Esophagus muscularis mucosa (tissue), 4 donors: ENCODE measurements at places on chromosomes 4 and X. TPM values are rescaled to one million over a fixed set of nuclear protein-coding genes. Genes with fewer than 3 reads are reported as not detected.

Gene AFF1
- total RNA-seq: 80.2 TPM

Gene RS1
- total RNA-seq: not detected

Gene CXXC4
- total RNA-seq: 3.1 TPM

DNA sequence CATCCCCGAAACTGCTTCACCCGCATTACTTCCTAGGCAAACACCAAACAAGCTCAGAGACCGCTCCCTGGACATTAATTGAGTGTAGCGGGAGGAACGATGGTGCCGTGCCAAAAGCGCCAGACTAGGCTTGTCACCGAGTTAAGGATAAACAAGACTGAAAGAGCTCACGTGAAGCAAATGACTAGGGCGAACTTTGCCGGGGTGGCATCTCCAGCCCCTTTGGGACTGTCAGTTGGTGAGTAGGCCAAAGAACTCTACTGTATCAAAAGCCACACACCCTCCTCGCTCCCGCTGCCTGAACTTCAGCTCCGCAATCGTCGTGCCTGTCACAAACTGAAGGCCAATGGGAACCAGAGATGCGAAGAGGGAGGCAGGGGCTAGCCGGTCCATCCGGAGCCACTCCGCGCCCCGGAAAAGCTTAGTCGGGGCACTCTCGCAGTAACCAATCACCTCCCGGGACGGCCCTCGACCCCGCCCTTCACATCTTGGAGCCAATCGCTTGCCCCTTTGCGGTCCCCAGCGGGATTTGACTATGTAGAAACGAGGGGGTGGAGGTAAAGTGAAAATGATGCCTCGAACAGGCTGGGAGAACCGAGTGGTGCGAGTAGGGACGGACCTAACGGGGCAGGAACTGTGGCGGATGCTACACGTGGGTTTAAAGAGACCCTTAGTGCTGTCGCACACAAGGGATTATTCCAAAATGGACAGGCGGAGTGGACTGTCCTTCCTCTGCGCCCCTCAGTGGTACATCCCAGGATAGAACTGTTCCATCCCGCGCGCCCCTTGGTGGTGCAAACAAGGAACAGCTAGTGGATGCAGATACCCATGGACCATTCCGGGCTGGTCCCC is 37.0 kb upstream of the FAM156A start:
- peaks cover 18% of the 10 kb centered on the region for H3K4me1 ChIP-seq
- peaks cover 1% of the 10 kb centered on the region for H3K27me3 ChIP-seq
- H3K4me3 ChIP-seq: peak overlapping the region; percentile 60

DNA sequence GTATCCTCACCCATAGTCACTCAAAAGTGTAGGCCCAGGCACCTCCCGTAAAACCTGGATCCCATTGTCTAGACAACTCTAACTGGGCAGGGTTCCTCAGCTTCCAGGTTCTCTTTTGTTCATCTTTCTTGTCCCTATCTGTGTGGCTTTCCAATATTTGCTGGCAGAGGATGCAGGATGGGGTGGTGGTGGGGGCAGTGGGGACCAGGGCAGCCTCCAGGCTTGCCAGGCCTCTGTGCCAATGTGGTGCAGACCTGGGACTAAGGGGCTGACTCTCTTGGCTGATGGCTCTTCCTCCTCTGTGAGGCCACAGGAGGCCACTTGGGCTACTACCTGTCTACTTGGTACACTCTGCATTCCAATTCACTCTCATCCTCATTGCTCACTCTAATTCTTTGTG is 76.4 kb downstream of the NBDY start:
- no peaks in the 10 kb centered on the region for H3K36me3 ChIP-seq
- peaks cover 14% of the 10 kb centered on the region for H3K4me1 ChIP-seq
- H3K27ac ChIP-seq: no peak overlapping the region
- DNase-seq: no peak
- no peak overlapping the region for H3K4me3 ChIP-seq

Gene PPP4R3C
- not detected for total RNA-seq

DNA sequence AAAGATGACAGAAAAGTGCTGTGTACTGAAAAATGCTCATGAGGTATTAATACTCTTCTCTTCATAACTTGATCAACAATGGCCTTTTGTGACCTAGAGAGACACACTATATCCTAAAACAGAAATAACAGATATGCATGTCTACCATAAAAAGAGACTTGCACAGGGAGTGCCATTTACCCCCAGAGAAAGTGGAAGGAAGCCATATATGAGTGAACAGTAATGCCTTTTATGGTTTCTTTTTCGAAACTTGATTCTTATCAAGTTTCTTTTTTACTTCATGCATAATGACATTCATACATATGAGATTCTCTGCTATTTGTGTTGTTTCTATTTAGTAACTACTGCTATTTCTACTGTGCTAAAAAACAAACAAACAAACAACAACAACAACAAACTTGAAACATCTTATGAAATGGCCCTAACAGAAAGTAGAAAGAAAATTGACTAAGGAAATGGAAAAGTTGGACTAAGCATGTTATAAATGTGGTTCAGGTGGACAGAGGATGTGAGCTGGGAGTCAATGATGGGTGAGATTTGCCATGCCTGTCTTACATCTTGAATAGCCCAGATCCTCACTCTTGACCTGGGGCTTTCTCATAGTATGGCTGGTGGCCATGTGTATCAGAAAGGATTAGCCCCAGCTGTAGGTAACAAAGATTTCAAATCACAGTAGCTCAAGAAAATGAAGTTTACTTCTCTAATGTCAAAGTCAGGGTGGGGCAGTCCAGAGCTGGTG is 43.8 kb downstream of the GEMIN8 start:
- H3K27ac ChIP-seq: no peak overlapping the region
- H3K4me1 ChIP-seq: no peaks in the 10 kb centered on the region
- no peaks in the 10 kb centered on the region for H3K36me3 ChIP-seq

DNA sequence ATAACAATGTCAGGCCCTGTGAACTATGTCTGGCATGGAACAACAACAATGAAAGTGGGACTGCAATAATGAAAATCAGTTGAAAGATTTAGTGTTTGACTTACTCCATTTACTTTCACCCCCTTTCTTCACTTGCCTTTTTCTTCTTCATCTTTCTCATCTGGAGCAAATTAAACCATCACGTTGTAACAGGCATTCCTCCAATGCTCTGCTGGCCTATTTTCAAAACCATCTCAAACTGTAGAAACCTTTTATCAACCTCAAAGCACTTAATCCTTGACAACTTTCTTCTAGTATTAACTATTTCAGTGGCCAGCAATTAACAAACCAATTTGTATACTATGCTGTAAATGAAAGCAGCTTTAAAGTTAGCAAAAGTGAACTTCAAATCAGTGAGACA is 8.3 kb downstream of the KLHL13 start:
- no peaks in the 10 kb centered on the region for H3K27me3 ChIP-seq
- no peak for DNase-seq
- no peaks in the 10 kb centered on the region for H3K36me3 ChIP-seq
- no peak overlapping the region for H3K27ac ChIP-seq

Gene ITGB1BP2
- 35.7 TPM for total RNA-seq

- H3K36me3 ChIP-seq: no peaks in the 10 kb centered on the region
- H3K4me3 ChIP-seq: no peak overlapping the region
- no peak overlapping the region for H3K27ac ChIP-seq
- no peaks in the 10 kb centered on the region for H3K4me1 ChIP-seq
- no peaks in the 10 kb centered on the region for H3K27me3 ChIP-seq
Measured at GRCh38 chr4:86107112-86107511, 252.7 kb downstream of the MAPK10 start.

DNA sequence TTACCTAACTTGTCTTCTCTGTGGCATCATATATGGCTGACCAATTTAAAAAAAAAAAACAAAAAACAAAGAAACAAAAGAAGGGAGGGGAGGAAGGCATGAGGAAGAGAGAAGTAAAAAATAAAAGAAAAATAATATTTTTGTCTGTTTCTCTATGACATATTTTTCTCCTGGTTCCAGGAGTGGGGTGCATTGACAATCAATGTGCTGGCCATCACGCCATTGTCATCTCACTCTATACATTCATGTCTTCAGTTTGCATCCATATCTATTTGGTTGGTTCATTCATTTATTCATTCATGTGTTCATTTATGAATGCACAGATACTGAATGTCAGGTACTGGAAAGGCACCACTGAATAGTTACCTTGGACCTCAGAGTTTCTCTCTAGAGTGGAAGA is 183.4 kb downstream of the DCHS2 start:
- no peaks in the 10 kb centered on the region for H3K4me1 ChIP-seq
- no peaks in the 10 kb centered on the region for H3K27me3 ChIP-seq
- no peak for DNase-seq
- H3K4me3 ChIP-seq: no peak overlapping the region
- no peak overlapping the region for H3K27ac ChIP-seq

Gene LNX1
- 14.7 TPM for total RNA-seq

DNA sequence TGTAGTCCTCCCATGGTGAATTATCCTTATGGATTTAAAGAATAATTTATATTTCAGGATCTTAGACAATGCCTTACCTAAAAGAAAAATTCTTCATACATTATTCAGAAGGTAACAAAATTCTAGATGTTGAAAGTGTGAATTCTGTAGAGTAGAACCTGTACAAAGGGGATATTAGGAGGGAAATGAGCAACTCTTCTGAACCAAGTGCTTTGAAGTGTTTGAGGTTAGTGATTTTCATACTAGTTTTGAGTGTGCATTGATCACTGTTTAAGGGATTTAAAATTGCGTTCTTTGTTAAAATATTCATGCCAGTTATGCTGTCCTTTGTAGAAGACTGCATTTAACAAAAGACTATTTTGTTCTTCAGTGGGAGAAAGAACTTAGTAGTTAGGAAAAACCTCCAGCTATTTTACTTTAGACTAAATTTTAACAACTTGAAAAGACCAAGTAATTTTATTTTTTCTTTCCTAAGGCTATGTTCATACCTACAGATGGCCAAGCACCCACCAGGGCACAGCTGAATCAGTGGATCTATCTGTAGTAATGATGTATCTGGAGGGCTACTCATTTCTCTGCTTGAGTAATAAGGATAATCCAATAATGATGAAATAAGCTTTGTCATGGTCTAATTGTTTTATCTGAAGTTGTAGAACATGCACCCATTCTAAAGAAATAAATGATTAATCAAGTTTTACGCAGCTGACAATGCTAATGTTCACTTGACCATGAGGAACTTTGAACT is 134.3 kb upstream of the RPS6KA6 start:
- no peaks in the 10 kb centered on the region for H3K4me1 ChIP-seq
- H3K27me3 ChIP-seq: no peaks in the 10 kb centered on the region
- DNase-seq: no peak
- H3K27ac ChIP-seq: no peak overlapping the region
- no peak overlapping the region for H3K4me3 ChIP-seq

DNA sequence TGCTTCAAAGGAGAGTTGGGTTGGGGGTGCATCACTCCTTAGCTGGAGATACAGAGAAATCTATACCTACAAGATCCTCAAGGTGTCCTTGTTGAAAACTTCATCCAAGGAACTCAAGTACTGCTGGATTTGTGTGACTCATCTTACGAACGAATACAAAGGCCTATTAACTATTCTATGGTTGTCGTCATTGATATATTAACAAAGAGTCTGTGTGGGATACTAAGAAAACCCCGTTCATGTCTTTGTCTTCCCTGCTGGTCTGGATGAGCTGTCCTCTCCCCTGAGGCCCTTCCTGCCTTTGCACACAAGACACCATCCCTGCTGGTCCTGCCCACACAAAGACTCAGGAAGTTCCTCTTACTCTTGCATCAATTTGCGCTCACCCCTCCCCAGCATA is 54.9 kb upstream of the IRF2 start:
- peaks cover 8% of the 10 kb centered on the region for H3K4me1 ChIP-seq
- DNase-seq: peak; percentile 39
- H3K27ac ChIP-seq: no peak overlapping the region
- no peaks in the 10 kb centered on the region for H3K36me3 ChIP-seq
- no peak overlapping the region for H3K4me3 ChIP-seq
- no peaks in the 10 kb centered on the region for H3K27me3 ChIP-seq

DNA sequence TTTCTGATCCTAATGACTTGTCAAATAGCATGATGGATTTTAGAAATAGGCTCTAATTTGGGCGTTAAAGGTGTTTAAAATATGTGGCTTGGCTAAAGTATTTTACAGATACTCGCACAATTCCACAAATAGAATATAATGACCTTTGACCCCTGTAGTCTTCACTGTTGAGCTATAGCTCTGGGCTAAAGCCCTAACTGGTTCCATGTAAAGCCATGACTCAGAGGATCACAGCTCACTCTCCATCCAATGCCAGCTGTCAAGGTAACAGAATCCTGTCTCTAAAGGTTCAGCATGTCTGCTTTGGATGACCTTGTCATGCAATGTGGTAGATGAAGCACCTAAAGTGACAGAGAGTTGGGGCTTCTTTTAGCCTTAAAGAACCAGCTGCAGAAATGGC is 42.5 kb downstream of the TLR10 start:
- no peak for DNase-seq
- H3K27ac ChIP-seq: no peak overlapping the region

Gene PAGE2B
- not detected for total RNA-seq

GRCh38 chr4:150581641-150582051 is 305 bp upstream of the MAB21L2 start:
- peaks cover 19% of the 10 kb centered on the region for H3K27me3 ChIP-seq
- no peaks in the 10 kb centered on the region for H3K36me3 ChIP-seq
- H3K4me3 ChIP-seq: no peak overlapping the region

Gene FAT4
- total RNA-seq: 53.2 TPM

GRCh38 chrX:71872542-71873458 is 37.8 kb upstream of the NHSL2 start:
- no peak overlapping the region for H3K4me3 ChIP-seq
- H3K27ac ChIP-seq: no peak overlapping the region
- no peaks in the 10 kb centered on the region for H3K36me3 ChIP-seq
- H3K27me3 ChIP-seq: no peaks in the 10 kb centered on the region

Gene GLOD5
- total RNA-seq: not detected

Gene SASH3
- total RNA-seq: 4.2 TPM

Gene OPN1MW3
- total RNA-seq: not detected

DNA sequence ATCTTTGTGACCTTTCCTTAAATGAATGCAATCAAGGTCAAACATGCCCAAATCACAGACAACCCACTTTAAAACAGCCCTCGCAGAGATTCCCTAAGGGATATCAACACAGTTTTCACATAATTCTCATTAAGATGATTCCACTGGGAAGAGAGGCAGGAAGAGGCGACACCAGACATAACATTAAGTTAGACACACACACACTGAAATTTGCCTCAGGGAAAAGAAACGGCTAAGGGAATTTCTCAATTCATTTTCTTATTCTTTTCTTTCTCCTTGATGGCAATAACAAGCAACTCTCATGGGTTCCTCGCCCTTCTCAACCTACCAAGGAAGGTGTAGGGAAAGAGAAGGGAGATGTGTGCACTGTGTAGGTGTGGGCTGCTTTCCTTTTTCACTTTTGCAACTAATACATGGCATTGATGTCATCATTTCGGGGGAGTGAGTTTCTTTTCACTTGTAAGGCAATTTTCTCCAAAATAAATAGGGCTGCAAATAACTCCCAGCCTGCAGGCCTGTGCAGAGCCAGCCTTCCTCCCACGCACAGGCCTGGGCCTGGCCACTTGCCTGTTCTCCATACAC is 41.4 kb downstream of the SOD3 start:
- no peaks in the 10 kb centered on the region for H3K27me3 ChIP-seq
- DNase-seq: no peak
- H3K4me1 ChIP-seq: no peaks in the 10 kb centered on the region
- peak overlapping the region; percentile 15 for H3K27ac ChIP-seq
- H3K4me3 ChIP-seq: no peak overlapping the region
